ENCODE measurements at places on chromosomes 6 and 20.

DNA sequence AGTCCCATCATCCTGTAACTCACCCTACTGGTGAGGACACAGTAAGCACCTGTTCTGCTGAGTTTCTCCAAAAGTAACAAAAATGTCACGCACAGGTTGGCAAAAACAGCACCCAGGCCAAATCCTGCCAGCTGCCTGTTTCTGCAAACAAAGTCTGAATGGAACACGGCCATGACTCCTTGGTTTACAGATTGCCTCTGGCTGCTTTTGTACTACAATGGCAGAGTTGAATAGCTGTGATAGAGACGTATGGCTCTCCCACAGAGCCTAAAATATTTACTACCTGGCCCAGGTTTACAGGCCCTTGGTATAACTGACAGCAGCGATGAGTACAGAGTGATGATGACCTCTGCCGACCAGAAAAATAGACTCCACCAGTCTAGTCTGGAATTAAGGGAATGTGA lies 52.6 kb downstream of the CNKSR3 start:
- peaks cover 15% of the 10 kb centered on the region for H3K4me1 ChIP-seq
- H3K36me3 ChIP-seq, result no peaks in the 10 kb centered on the region
- DNase-seq, result no peak
- no peak overlapping the region for H3K4me3 ChIP-seq

- no peaks in the 10 kb centered on the region for H3K4me1 ChIP-seq
- peaks cover 7% of the 10 kb centered on the region for H3K27me3 ChIP-seq
- H3K36me3 ChIP-seq, result no peaks in the 10 kb centered on the region
- DNase-seq, result no peak
- no peak overlapping the region for H3K27ac ChIP-seq
Observed at GRCh38 chr6:168867247-168868102, 386.2 kb downstream of the THBS2 start.

DNA sequence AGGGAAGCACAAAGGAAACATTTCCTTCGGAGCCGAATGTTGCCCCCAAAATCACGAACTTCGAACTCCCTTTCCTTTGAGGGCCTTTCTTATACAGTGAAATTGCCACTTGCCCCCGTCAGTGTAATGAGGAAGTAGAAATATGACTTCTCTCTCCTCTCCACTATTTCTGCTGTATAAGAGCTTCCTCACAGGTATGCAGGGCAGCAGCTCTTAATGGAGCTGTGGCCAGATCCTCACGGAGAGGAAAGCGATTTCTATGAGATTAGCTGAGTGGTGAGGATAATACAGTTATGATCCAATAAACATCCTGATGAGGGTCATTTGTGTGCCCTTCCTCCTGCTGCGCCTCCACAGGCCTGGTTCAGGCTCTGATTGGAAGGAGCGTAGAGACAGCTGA lies 10.8 kb upstream of the CPNE5 start:
- no peak overlapping the region for H3K27ac ChIP-seq
- no peaks in the 10 kb centered on the region for H3K27me3 ChIP-seq
- no peak for DNase-seq
- H3K4me1 ChIP-seq, result peaks cover 59% of the 10 kb centered on the region
- peaks cover 12% of the 10 kb centered on the region for H3K36me3 ChIP-seq

GRCh38 chr6:24603241-24603640 lies 42.8 kb downstream of the KIAA0319 start:
- H3K4me1 ChIP-seq, result no peaks in the 10 kb centered on the region
- H3K4me3 ChIP-seq, result no peak overlapping the region
- H3K27ac ChIP-seq, result no peak overlapping the region
- no peak for DNase-seq

DNA sequence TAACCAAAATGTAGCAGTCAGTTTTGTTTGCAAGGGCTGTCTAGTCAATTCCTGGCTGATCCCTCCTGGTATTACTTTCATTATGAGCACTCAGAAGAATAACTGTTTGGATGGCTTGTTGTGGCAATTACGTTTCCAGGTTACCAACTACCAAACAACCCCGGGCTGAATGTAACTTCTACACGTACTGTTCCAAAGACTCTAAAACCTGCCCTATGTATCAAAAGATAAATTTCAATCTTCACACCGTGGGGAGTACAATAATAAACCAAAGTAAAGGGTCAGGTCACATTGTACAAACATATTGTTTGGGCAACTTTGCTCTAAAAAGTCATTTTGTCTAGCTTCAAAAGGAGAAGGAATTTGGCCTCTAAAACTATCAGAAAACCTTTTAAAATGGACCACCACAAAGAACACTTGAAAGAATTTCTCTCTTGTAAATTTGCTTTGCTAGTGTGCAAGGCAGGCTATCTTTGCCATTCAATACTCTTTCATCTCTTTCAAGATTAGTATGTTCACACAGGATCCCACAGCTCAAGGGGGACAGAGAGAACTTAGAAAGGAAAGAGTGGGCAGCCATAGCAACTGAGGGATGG lies 27.6 kb downstream of the DCDC2 start:
- H3K36me3 ChIP-seq, result no peaks in the 10 kb centered on the region
- no peaks in the 10 kb centered on the region for H3K27me3 ChIP-seq
- no peak overlapping the region for H3K4me3 ChIP-seq
- H3K4me1 ChIP-seq, result no peaks in the 10 kb centered on the region
- no peak for DNase-seq
- no peak overlapping the region for H3K27ac ChIP-seq

DNA sequence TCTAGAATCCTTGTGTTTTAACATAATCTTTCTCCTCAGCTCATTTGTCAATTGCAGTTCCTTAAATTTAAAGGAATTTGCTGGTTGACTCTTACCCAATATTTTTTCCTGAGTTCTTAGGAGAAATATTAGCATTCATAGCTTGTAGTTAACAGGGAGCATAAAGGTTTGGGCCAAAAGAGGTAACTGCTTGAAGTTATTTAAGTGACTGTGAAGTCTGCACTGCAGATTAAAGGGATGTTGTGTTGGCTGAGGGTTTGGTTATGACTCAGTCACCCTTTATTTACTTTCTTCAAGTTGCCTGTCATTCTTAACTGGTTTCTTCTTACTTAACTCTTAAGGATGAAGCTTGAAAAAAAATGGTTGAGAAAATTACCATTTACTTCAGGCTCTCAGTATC lies 220.3 kb upstream of the LAMP5 start:
- no peak overlapping the region for H3K4me3 ChIP-seq
- peaks cover 14% of the 10 kb centered on the region for H3K4me1 ChIP-seq
- no peak overlapping the region for H3K27ac ChIP-seq
- no peaks in the 10 kb centered on the region for H3K36me3 ChIP-seq
- H3K27me3 ChIP-seq, result no peaks in the 10 kb centered on the region
- DNase-seq, result no peak

- no peak overlapping the region for H3K4me3 ChIP-seq
- DNase-seq, result no peak
- H3K4me1 ChIP-seq, result no peaks in the 10 kb centered on the region
- no peaks in the 10 kb centered on the region for H3K27me3 ChIP-seq
- H3K36me3 ChIP-seq, result no peaks in the 10 kb centered on the region
Observed at GRCh38 chr20:44068316-44069201, 118.4 kb downstream of the JPH2 start.

- no peak for DNase-seq
- H3K27me3 ChIP-seq, result no peaks in the 10 kb centered on the region
- H3K4me3 ChIP-seq, result no peak overlapping the region
- no peaks in the 10 kb centered on the region for H3K4me1 ChIP-seq
Observed at GRCh38 chr20:2713285-2713684, 20.7 kb downstream of the EBF4 start.

GRCh38 chr6:157660414-157660813 lies 162.6 kb upstream of the SNX9 start:
- H3K36me3 ChIP-seq, result peaks cover 4% of the 10 kb centered on the region
- no peaks in the 10 kb centered on the region for H3K27me3 ChIP-seq
- no peak overlapping the region for H3K4me3 ChIP-seq
- no peak for DNase-seq
- H3K27ac ChIP-seq, result no peak overlapping the region
- no peaks in the 10 kb centered on the region for H3K4me1 ChIP-seq

GRCh38 chr20:57001126-57001767 lies 265.2 kb downstream of the BMP7 start:
- H3K4me1 ChIP-seq, result peaks cover 6% of the 10 kb centered on the region
- peaks cover 28% of the 10 kb centered on the region for H3K27me3 ChIP-seq
- H3K4me3 ChIP-seq, result no peak overlapping the region
- DNase-seq, result no peak

GRCh38 chr6:93624408-93624807 lies 205.0 kb upstream of the EPHA7 start:
- H3K27ac ChIP-seq, result no peak overlapping the region
- no peaks in the 10 kb centered on the region for H3K36me3 ChIP-seq
- H3K27me3 ChIP-seq, result no peaks in the 10 kb centered on the region
- no peak for DNase-seq
- no peaks in the 10 kb centered on the region for H3K4me1 ChIP-seq

DNA sequence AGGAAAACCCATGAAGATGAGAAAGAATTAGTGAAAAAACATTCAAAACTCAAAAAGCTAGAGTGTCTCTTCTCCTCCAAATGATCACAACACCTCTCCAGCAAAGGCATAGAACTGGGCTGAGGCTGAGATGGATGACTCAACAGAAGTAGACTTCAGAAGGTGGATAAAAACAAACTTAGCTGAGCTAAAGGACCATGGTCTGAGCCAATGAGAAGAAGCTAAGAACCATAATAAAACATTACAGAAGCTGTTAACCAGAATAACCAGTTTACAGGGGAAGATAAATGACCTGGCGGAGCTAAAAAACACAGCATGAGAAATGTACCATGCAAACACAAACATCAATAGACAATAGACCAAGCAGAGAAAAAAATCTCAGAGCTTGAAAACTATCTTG lies 904.1 kb upstream of the MANEA start:
- no peaks in the 10 kb centered on the region for H3K36me3 ChIP-seq
- no peak overlapping the region for H3K4me3 ChIP-seq
- no peaks in the 10 kb centered on the region for H3K4me1 ChIP-seq
- no peaks in the 10 kb centered on the region for H3K27me3 ChIP-seq
- no peak for DNase-seq

DNA sequence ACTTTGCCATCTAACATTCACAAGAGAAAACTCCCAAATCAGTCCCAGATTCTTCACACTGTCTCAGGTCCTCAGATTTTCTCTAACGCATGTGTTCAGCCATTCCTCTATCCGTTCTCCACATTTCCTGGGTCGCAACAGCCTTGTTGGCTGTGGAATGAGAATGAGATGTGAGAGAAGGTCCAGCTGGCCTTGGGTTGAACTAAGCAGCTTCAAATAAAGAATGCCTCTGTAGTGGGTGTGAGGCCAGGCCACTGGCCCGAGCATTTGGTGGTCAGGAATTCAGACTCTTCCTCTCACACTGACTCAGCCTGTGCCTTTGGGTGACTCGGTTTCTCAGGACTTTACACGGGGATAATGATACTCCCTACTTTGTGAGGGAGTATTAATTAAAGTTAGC lies 73.8 kb upstream of the CCN6 start:
- peaks cover 6% of the 10 kb centered on the region for H3K4me1 ChIP-seq
- no peaks in the 10 kb centered on the region for H3K27me3 ChIP-seq
- DNase-seq, result no peak
- H3K36me3 ChIP-seq, result no peaks in the 10 kb centered on the region

- no peaks in the 10 kb centered on the region for H3K27me3 ChIP-seq
- peaks cover 13% of the 10 kb centered on the region for H3K36me3 ChIP-seq
- H3K27ac ChIP-seq, result peak overlapping the region; percentile 27
- no peak overlapping the region for H3K4me3 ChIP-seq
Observed at GRCh38 chr20:50541606-50542041, 31.4 kb downstream of the PTPN1 start.

DNA sequence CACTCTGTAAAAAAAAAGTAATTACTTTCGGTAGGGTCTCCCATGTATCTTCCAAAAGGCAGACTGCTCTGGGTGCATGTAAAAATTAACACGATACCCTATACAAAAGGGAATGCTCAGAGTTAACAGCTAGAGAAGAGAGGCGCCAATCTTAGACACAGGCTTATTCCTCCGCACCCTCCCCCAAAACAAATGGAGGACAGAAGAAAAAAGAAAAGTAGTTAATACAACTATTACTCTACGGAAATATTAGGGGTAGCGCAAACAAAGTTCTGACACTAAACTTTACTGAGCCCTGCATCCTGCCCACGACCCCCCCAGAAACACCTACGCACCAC lies 331 bp upstream of the UFL1 start:
- H3K27ac ChIP-seq, result peak overlapping the region; percentile 95
- no peaks in the 10 kb centered on the region for H3K27me3 ChIP-seq
- DNase-seq, result no peak
- no peaks in the 10 kb centered on the region for H3K4me1 ChIP-seq
- no peaks in the 10 kb centered on the region for H3K36me3 ChIP-seq

- no peak overlapping the region for H3K4me3 ChIP-seq
- H3K27ac ChIP-seq, result no peak overlapping the region
- no peaks in the 10 kb centered on the region for H3K36me3 ChIP-seq
- no peaks in the 10 kb centered on the region for H3K27me3 ChIP-seq
Observed at GRCh38 chr6:167237438-167238145, 53.5 kb upstream of the UNC93A start.

DNA sequence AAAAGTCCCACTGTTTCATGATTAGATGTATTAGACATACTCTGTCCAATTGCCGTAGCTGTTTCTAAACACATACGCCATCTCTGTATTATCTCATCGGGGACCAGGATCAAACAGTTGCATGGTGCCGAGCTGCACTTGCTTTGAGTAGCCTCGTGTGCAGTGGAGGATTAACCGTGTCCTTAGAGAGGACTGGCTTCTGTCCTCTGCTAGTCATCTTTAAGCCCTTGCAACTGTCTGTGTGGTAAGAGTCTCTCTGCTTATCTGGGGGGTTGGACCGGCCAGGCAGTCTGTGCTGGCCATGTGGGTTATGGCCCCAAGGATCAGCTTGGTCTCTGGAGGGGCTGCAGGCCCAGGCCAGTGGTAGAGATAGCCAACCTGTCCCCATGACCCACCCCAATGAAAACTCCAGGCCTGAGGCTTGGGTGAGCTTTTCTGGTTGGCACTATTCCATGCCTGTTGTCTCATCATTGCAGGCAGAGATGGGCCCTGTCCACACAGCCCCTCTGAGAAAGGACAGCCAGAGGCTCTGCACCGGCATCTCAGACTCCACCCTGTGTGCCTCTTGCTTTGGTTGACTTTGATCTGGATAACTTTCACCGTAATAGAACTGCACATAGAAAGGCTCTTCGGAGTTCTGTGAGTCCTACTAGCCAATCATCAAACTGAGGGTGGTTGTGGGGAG lies 137.3 kb upstream of the SNX9 start:
- no peak overlapping the region for H3K27ac ChIP-seq
- H3K27me3 ChIP-seq, result peaks cover 6% of the 10 kb centered on the region
- no peak for DNase-seq
- peaks cover 15% of the 10 kb centered on the region for H3K4me1 ChIP-seq
- H3K36me3 ChIP-seq, result no peaks in the 10 kb centered on the region

DNA sequence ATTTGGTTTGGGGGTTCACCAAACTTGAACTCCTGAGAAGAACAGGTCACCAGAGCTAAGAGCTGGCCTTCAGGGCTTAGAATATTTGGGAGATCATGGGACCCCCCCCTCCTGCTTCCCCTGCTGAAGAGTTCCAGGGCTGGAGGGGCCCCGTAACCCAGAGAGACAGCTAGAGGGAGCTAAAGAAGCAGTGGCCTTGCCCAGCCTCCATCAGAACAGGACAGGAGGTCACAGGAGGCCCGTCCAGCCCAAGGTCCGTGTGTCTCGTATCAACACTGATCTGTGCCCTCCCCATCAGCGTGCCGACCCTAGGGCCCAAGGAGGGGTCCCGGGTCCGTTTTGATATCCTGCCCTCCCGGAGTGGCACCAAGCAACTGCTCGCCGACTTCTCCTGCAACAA lies 40.6 kb upstream of the TGM6 start:
- H3K36me3 ChIP-seq, result peaks cover 40% of the 10 kb centered on the region
- no peaks in the 10 kb centered on the region for H3K4me1 ChIP-seq
- no peak overlapping the region for H3K4me3 ChIP-seq
- no peaks in the 10 kb centered on the region for H3K27me3 ChIP-seq
- H3K27ac ChIP-seq, result no peak overlapping the region

- H3K4me3 ChIP-seq, result no peak overlapping the region
- no peaks in the 10 kb centered on the region for H3K27me3 ChIP-seq
- H3K27ac ChIP-seq, result no peak overlapping the region
- peaks cover 25% of the 10 kb centered on the region for H3K4me1 ChIP-seq
- DNase-seq, result no peak
Observed at GRCh38 chr6:113361014-113361645, 496.0 kb upstream of the MARCKS start.
